ENCODE measurements at places on chromosomes 4 and X.

- no peak for DNase-seq
Measured at GRCh38 chrX:31355206-31355955, 283.5 kb upstream of the FTHL17 start.

GRCh38 chr4:8202108-8203051, 3.3 kb downstream of the SH3TC1 start:
- DNase-seq = peak; percentile 78

GRCh38 chrX:19514791-19515614, at the start of gene MAP3K15:
MAP3K15 (minus strand) TSS chrX:19515508; CDS start chrX:19515261, 247 bp downstream.
- DNase-seq = peak; percentile 44

DNA sequence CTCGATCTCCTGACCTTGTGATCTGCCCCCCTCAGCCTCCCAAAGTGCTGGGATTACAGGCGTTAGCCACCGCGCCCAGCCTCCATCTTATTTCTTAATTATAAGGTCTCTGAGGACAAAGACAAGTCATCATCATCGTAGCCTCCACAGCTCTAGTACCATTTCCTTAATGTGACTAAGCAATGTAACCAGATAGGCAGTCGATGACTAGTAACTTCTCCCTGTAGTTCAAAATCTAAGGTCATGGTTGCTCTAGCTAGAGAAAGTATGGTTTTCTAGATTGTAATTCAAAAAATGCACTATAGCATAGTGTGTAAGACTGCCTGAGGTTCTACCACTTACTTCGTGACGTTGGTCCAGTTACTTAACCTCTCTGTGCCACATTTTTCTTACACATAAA, 6.9 kb downstream of the SLC39A8 start:
- DNase-seq = no peak

GRCh38 chr4:27178061-27178460, 317.4 kb downstream of the STIM2 start:
- no peak for DNase-seq

DNA sequence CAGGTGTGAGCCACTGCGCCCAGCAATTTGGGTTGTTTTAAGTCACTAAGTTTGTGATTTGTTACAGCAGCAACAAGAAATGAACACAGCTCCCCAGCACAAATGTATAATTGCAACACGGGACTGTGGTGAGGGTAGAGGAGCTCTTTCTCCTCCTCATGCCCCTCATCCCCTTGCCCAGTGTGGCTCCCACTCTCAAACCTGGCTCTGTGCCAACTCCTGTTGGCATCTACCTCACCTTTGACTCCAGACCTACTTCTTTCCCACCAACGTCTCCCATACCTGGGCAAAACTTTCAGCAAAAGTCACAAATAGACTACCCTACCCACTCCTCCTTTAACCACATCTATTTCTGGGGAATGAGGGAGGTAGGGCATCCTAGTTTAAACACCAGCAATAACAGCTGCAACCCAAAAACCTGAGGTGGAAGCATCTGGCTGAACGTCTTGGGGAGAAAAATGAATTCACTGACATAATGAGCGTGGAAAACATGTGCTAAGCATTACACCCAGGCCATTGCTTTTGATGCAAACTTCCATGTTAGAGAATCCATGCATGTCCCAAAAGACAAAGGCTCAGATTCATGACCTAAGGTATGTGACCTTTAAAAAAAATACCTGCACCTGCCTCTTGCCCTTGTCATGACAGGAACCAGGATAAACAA, 19.2 kb downstream of the LNX1 start:
- DNase-seq = no peak

GRCh38 chr4:114384629-114385028, 214.0 kb upstream of the UGT8 start:
- DNase-seq = no peak

- no peak for DNase-seq
Measured at GRCh38 chr4:174362340-174362739, 78.6 kb downstream of the CEP44 start.

DNA sequence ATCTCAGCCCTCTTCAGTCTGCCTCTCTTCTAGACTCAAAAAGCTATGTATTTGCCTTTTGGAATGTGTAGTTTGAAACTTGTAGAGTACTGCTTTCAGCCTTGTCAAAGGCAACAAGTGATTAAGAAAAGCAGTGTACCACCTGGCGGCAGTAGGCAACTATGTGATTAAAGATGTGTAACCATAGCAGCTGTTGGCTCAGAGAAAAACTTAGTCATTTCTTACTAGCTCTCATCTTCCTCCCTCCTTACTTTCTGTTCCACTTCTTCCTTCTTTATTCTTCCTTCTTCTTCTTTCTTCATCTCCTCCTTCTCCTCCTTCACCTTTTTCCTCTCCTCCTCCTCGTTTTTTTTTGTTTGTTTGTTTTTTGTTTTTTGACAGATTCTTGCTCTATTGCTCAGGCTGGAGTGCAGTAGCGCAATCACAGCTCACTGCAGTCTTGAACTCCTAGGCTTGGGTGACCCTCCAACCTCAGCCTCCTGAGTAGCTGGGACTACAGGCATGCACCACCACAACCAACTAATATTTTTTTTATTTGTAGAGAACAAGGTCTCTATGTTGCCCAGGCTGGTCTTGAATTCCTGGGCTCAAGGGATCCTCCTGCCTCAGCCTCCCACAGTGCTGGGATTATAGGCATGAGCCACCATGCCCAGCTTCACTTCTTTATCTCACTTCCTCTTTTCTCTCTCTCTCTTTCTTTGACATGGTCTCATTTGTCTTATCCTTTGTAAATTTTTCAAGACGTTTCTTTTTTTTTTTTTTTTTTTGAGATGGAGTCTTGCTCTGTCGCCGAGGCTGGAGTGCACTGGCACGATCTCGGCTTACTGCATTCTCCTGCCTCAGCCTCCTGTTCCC, 32.6 kb downstream of the ABHD18 start:
- no peak for DNase-seq

DNA sequence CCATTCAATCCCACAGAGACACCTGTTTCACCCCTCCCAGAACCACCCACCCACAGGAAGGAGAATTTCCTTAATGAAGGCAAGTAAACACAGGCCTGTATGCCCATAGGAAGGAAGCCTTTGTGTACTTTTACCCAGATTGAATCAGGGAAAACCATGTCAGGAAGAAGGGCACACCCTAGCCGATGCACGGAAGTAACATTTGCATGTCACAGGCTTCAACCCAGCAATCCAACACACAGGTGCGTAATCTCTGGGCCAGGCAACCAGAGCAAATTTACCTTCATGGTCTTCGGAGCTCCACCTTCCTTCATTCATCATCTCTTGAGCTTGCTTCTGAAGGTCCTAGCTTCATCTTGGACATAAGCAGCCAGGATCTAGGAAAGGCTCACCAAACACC, 206.3 kb downstream of the SHROOM3 start:
- DNase-seq = no peak

DNA sequence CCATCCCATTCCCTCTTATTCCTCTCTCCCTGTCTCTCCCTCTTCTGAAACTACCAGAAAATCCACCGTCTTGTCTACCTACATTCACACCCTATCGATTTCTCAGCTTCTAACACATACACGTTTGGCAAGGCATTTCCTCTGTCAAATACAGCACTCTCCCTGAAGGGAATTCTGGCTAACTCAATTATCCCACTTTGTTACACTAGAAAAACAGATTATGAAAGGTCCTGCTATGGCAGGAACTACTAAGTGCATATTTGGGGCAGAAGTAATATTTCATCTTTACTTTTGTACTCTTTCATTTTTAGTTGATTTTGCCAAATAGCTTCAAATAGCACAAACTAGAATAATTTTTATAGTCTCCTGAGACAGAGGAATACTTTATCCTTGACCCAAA, 46.6 kb upstream of the KLHL8 start:
- DNase-seq = no peak

GRCh38 chr4:41714364-41715000, 34.0 kb downstream of the PHOX2B start:
- no peak for DNase-seq

GRCh38 chr4:173573725-173574124, 43.7 kb upstream of the HAND2 start:
- no peak for DNase-seq

- DNase-seq = no peak
Measured at GRCh38 chrX:19672222-19672812, 157.0 kb upstream of the MAP3K15 start.

GRCh38 chr4:94957030-94957429, 199.3 kb downstream of the BMPR1B start:
- DNase-seq = peak; percentile 23

GRCh38 chrX:65926095-65927019, 113.5 kb downstream of the VSIG4 start:
- no peak for DNase-seq

GRCh38 chr4:53840643-53841042, 223.8 kb downstream of the CHIC2 start:
- DNase-seq = no peak

GRCh38 chr4:183139972-183140570, 41.0 kb downstream of the WWC2 start:
- DNase-seq = no peak

GRCh38 chr4:18203966-18204365, 182.4 kb upstream of the LCORL start:
- no peak for DNase-seq

- DNase-seq = no peak
Measured at GRCh38 chr4:21517126-21517859, 431.3 kb downstream of the KCNIP4 start.

- no peak for DNase-seq
Measured at GRCh38 chr4:36385951-36386571, 104.6 kb downstream of the DTHD1 start.

- DNase-seq = no peak
Measured at GRCh38 chr4:135354876-135355275, 1153.3 kb upstream of the PABPC4L start.

DNA sequence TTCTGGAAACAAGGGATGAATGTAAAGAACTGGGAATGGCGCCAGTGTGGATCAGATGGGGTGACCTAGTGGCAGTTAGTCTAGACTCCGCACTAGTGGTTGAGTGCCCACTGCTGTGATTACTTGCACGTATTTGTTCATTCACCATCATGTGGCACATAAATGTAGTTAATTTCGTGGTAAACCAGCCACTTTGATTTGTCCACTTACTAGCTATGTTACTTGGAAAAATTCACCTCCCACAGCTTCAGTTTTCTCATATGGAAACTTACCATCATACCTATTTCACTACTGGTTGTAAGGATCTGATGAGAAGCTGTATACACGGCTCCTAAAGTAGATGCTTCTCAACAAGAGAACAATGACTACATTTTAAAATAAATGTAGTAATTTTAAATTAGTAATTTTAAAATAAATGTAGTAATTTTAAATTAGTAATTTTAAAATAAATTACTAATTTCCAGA, 394 bp upstream of the DYNLT3 start:
- DNase-seq = no peak

DNA sequence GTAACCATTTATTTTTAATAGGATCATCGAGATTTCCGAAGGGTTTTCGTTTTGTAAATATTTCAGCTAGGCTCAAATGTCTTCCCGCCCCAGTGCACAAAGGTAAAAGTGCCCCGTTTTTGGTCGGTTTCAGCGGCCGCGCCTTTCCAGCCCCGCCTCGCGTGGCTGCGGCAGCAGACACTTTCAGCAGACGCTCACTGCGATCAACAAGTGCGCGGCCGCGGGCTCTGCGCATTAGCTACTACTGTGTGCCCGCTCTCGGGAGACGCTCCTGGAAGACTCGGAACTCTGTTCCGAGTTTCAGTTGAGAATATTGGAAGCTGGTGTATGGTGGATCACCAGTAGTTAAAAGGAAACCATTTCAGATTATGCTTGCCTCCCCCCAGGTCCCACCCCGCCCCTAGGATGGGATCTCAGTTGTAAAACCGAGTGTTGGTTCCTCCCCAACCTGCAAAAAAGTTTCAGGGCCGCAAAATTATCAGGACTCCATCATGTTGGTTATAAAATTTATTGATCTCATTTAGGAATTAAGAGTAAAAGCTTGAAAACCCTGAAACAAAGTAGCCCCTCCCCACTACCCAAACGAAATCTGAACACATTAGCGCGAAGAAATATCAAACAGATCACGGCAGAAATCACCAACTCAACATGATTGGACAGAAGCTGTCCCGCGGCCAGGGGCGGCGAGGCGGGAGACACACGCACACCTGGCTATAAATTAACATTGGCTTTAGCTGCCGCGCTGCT, 2.2 kb downstream of the SOX3 start:
- no peak for DNase-seq

DNA sequence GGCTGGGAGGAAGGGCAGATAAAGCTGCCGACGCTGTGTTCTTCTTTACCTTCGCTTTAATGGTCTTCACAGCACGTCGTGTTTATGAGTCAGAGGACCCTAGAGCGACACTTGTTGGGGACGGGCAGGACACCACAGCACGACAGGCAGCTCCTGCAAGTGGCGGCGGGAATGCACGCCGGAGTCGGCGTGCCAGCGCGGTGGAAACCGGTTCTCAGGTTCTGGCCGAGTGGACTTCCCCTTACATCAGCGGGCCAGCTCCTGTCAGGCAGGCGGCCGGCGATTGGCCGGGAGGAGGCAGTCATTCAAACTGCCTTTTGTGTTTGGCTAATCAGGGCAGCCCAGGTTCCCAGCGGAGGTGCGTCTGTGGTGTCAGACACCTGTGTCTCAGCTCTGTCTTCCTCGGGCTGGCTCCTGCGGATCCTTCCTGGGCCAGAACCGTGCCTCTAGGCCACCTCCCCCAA, 150.9 kb downstream of the SHROOM3 start:
- DNase-seq = no peak

DNA sequence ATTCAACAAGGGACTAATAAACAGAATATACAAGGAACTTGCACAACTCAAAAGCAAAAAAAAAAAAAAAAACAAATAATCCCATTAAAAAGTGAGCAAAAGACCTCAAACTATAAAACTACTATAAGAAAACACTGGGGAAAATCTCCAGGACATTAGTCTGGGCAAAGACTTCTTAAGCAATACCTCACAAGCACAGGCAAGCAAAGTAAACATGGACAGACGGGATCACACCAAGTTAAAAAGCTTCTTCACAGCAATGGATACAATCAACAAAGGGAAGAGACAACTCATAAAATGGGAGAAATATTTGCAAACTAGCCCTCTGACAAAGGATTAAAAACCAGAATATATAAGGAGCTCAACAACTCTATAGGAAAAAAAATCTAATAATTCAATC, 17.1 kb upstream of the BMP15 start:
- DNase-seq = no peak

Data from HuH-7 (cell line).